ENCODE measurements at places on chromosomes 16 and 17.

DNA sequence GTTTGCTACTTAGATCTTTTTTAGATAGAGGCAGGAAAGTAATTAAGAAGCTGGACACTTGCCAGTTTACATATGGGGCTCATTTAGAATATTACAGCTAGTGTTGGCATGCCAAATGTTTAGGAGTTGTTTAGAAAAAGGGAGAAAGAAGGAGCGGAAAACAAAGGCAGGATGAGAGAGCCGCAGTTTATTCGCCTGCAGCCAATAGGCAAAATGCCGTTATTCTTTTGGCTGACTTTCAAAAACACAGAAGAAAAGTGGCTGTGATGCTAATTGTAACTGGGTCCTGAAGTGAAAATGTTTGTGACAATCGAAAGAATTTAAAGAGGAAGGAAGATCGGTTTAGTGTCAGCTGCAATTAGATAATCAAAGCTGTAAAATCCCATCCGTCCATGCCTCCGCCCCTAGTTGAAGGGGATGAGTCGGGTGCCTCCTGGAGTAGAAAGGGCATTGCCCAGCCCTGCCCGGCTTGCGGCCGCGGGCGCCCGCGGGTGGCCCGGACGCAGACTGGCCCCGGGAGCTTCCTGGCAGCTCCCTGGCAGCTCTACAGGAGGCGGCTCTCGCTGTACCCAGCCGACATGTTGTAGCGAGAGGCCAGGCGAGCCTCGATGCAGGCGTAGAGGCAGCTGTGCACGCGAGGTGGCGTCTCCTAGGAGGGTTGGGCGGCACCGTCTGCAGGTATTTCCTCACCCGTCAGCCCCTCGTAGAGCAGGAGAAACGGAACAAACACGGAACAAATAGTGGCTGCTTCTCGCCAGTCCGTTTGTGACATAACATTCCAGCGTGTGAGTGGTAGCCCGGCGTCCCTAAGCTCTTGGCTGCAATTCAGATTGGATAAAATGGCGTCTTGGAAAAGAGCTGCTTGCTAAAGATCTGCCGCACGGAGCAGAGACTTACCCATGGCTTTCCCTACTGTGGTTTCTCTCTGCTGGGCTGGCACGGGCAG, 82.2 kb downstream of the TNRC6C start:
- ATAC-seq: peak; percentile 55

DNA sequence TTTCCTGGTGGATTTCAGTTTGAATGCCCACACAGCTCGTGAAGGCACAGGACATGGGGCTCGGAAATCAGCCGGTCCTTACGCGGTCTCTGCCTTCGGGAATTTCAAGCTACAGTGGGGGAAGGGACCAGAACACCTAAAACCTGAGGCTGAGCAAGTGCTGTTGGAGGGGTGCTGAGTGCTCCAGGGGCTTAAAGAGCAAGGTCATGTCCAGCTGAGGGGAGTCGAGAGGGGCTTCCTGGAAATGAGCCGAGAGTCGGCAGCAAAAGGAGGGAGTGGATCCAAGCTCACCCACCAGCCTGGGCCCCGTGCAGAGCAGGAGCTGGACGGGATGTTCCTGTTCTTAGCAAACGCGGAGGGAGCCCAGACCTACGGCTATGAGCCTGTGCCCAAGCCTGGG, 73.2 kb upstream of the RPL38 start:
- no peak for ATAC-seq

GRCh38 chr16:68090533-68090932, 5.4 kb downstream of the NFATC3 start:
- ATAC-seq: no peak

GRCh38 chr16:73020409-73020884, 27.5 kb downstream of the ZFHX3 start:
- ATAC-seq: no peak

DNA sequence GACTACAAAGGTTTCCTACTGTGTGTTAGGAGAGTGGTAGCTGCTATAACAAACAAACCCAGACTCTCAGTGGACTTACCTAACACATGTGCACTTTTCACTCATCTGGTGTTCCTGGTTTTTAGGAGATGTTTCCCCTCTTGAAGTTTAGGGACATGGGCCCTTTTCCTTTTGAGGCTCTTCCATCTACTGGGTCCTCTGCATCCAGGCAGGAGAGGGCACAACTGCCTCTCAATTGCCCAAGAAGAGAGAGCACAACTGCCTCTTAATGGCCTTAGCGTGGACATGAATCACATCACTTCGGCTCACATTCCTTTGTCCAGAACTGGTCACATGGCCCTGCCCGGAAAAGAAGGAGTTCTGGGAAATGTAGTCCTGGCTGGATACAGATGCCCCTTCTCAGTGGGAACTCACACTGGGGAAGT, 9.8 kb upstream of the TNRC6C start:
- no peak for ATAC-seq

DNA sequence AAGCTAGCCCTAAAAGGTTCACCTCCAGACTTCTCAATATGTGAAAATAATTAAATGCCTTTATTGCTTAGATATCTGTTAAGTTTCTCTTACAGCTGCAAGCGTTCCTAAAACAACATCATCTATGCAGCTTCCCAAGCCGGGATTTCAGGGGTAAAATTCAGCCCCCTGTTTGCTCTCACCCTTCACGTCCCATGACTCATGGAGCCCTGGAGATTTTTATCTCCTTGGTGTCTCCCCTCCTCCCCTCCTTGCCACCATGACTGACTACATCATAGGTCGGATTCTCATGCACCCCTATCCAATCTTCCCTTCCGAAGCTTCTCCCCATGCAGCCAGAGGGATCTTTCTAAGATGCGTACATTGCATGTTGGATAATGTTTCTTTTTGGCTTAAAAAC, 21.0 kb upstream of the CACNG4 start:
- no peak for ATAC-seq

DNA sequence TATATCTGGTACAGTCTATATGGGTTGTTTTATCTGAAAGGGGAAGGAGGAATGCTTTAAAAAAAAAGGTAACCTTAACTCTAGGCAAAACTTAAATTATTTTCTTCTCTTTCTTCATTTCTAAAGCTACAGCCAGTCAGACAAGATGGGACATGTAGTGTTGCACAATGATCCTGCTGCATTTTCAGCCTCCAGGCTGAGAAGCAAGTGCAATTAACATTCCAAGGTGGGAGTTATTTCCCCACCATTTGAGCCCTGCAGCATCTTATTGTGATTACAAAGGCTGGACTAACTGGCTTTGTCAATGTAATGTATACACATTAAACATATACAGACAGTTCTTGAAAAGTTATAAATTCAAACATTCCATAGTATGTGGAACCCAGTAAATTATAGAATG, 22.6 kb upstream of the NF1 start:
- no peak for ATAC-seq

GRCh38 chr17:79370126-79370525, 240.7 kb downstream of the RBFOX3 start:
- ATAC-seq: no peak

- ATAC-seq: no peak
These were observed 53.7 kb upstream of the LGALS9 start for GRCh38 chr17:27577121-27577761.

DNA sequence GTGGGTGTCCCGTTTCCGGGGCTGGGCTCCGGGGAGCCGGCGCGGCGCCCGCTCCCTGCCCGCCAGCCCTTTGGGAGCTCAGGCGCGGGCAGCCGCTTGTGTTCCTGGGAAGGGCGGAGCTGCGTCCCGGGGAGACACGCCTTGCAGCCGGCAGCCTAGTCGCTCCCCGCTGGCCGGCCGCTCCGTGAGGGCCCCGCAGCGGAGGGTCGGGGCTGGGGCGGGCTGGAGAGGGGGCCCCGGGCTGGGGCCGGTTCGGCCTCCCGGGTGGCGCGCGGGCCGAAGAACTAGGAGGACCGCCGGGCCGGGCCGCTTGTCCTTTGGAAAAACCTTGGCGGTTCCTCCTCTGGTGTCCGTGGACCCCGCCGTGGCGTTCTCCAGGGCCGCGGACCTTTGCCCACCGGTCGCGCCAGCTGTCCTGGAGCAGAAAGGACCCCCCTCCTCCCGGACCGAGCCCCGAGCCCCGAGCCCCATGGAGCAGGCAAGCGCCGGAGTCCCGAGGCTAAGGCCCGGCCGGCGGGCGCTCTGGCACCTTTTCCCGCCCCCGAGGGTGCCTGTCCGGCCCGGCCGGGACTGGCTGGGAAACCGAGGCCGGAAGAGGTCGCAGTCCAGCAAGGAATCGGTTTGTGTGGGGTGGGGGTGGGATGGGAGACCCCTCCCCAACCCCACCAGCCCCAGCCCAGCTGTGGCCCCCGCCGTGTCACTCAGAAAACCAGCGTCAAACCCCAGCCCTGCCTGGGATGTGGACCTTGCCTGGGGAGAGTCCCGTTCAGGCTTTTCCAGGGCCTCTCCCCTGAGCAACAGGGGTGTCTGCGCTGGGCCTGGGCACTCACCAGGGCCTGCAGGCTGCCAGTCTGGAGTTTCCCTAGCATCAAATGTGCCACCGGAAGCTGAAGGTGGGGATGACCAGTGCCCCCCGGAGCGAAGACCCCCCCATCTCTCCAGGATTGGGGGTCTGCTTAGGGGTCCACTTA, 6.8 kb upstream of the TBC1D3B start:
- no peak for ATAC-seq

DNA sequence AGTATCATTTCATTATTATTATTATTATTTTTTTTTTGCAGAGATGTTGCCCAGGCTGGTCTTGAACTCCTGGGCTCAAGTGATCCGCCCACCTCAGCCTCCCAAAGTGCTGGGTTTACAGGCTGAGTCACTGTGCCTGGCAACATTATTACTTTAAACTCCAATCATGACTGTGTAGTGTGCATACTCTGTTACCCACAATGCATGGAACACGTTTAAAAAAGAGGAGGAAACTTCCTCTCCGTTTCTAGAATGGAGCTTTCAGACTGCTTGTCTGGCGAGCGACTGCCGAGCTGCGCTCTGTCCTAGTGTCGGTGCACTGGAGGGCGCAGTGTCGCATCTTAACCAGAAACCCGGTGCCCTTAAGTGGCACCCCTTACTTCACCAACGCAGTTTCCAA, 22.1 kb upstream of the FASN start:
- peak; percentile 78 for ATAC-seq

- no peak for ATAC-seq
These were observed 12.0 kb downstream of the PRR11 start for GRCh38 chr17:59167571-59168001.

DNA sequence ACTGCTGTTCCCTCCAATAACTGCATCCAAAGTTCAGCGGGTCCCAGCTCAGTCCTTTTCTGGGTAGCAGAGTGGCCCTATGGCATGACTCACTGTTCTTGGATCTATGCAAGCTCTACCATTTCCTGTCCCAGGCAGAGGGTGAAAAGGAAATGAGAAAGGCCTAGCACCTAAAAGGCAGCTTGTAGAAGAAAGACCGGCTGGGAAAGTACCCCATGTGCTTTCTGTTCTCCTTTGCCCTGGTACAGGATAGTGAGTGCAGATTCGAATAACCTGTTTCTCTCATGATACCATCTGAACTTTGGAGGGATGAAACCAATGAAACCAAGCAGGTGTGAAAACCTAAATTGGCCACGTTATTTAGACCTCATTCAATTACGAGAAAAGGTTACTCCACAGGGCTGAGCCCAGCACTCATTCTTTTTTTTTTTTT, 12.7 kb upstream of the HASPIN start:
- ATAC-seq: peak; percentile 98

- ATAC-seq: no peak
These were observed 23.0 kb downstream of the HBQ1 start for GRCh38 chr16:203246-203645.

GRCh38 chr17:298791-299450, 53.7 kb downstream of the RPH3AL start:
- ATAC-seq: no peak

GRCh38 chr17:1043601-1044251, 46.8 kb downstream of the TIMM22 start:
- ATAC-seq: no peak

DNA sequence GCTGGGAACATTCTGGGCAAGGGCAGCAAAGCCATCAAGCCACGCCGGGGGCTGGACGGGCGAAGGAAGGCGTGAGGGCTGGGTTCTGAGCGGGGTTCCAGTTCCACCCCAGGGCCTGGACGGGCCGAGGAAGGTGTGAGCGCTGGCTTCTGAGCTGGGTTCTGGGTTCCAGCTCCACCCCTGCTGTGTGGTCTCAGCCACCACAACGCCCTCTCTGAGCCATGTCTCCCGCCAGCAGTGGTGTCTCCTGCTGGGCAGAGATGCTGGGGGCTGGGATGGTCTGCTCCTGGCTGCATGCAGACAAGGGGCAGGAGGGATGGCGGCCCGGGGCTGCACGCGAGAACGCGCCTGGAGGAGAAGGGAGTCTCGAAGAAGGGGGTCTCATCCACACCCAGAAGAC, 3.9 kb upstream of the CPNE7 start:
- ATAC-seq: no peak

- no peak for ATAC-seq
These were observed 58.8 kb downstream of the ADCY9 start for GRCh38 chr16:4057439-4057877.

DNA sequence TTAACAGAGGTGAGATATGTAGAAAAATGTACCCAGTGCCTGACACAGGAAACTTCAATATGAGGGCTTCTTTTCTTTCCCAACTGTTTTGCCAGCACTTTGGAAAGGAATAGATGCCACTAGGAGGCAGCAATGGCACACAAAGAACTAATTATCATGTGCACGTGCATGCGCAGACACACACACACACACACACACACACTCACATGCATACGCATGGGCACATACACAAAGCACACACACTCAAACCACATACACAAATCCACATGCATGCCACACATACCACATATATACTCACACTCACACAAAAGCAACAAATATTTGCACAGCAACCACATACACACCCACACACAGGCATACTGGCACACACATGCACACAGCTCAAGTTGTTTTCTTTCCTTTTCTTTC, 8.8 kb upstream of the CEP112 start:
- peak; percentile 35 for ATAC-seq

GRCh38 chr17:71825687-71826086, 295.1 kb upstream of the SOX9 start:
- ATAC-seq: no peak

DNA sequence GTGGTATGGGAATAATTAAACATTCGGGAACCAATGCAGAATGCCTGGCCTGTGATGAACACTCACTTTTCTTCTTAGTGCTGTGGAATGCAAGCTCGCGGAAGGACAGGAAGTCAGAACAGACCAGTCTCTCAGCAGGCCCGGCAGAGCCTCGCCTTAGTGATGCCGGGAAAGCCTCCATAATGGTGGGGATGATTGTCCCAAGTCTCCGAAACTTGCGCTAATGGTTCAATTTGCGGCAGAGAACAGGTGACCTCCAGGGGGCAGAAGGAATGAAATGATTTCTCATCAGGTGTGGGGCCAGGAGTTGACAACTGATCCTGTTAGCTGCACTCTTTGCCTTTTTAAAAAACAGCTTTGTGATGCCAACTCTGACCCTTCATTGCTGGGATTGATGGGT, 170.6 kb downstream of the GSG1L start:
- ATAC-seq: no peak

- ATAC-seq: no peak
These were observed 48.0 kb downstream of the PIPOX start for GRCh38 chr17:29090750-29091605.

GRCh38 chr16:76784530-76784929, 406.5 kb upstream of the MON1B start:
- no peak for ATAC-seq

- ATAC-seq: no peak
These were observed 208.3 kb downstream of the NPIPB11 start for GRCh38 chr16:29198231-29198630.

- ATAC-seq: peak; percentile 21
These were observed 28.2 kb downstream of the BCO1 start for GRCh38 chr16:81266680-81267095.

GRCh38 chr16:71537643-71538042, 11.4 kb downstream of the CHST4 start:
- no peak for ATAC-seq
